ENCODE measurements at places on chromosomes 6 and 20. TPM values are rescaled to one million over a fixed set of nuclear protein-coding genes. Genes with fewer than 3 reads are reported as not detected.

Gene GMDS
- total RNA-seq, result 15.3 TPM

Gene GSTA2
- not detected for total RNA-seq

Gene HUS1B
- not detected for total RNA-seq

DNA sequence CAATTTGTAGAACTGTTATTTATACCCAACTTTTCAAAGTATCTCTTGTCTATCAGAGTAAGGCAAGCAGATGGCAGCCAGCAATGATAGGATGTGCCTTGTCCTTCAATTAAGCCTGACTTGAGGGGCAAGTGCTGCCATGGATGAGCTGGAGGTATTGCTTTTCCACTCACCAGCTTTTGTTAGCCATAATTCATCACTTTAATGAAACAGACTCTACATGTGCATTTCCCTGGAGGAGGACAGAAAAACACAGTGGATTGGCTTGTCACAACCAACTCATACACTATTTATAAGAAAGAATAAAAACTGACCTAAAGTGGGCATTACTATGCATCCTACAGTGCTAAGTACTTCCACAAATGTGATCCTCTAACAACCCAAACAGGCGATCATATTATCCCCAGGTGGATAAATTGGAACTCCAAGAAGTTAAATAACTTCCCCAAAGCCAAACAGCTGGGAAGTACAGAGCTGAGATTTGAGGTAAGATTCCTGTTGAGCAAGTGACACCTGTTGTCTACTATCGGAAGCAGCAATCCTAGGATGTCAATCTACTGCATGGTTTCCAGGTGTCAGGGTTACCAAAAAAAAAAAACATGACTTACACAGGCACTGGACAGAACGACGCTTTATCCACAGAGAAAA, 73.9 kb upstream of the NRSN1 start:
- DNase-seq, result no peak

- DNase-seq, result no peak
These were observed 30.7 kb upstream of the ANGPT4 start for GRCh38 chr20:946826-947225.

Gene PLA2G7
- 24.4 TPM for total RNA-seq

- DNase-seq, result no peak
These were observed 11.9 kb downstream of the ZKSCAN8 start for GRCh38 chr6:28153546-28153945.

GRCh38 chr6:41684311-41685180, 46.3 kb downstream of the MDFI start:
- DNase-seq, result no peak
